Midbrain (tissue), 1 donor: ENCODE measurements at places on chromosomes 7 and 10.

- no peak for DNase-seq
These were observed 10.8 kb upstream of the HOXA2 start for GRCh38 chr7:27112955-27113949.

- DNase-seq, result no peak
These were observed 166.6 kb downstream of the KIF20B start for GRCh38 chr10:89867964-89868363.

DNA sequence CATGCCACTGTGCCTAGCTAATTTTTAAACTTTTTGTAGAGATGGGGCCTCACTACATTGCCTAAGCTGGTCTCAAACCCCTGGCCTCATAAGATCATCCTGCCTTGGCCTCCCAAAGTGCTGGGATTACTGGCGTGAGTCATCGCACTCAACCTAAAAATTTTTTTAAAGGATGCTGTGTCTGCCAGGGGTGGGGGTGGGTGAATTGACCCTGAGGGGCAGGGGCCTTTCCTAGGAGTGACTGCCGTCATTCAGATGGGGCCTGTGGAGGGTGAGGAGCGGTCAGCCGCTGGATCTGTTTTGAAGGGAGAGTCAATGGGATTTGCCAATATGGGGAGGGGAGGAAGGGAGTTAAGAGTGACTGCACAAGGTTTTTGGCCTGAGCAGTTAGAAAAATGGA, 89.4 kb downstream of the C10orf105 start:
- DNase-seq, result no peak

DNA sequence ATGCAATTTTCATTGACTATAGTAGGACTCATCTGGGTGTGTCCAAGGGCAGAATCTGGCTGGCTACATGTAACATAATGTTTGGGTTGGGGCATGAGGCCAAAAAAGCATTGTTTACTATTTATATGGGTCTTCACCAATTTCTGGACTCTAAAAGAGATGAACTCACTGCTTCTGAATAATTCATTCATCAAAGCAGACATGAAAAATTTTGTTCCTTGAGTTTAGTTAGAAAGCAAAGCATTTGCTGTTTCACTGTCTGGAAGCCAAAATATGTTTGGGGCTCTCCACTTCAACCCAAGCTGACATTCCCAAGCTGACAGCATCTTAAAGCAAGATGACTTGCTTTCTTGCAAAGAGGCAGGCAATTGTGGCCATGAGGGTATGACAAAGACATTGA, 670.6 kb downstream of the SUGCT start:
- DNase-seq, result no peak

GRCh38 chr10:57031346-57031745, 670.3 kb upstream of the ZWINT start:
- no peak for DNase-seq

GRCh38 chr7:2775785-2776184, 68.3 kb downstream of the GNA12 start:
- DNase-seq, result no peak

DNA sequence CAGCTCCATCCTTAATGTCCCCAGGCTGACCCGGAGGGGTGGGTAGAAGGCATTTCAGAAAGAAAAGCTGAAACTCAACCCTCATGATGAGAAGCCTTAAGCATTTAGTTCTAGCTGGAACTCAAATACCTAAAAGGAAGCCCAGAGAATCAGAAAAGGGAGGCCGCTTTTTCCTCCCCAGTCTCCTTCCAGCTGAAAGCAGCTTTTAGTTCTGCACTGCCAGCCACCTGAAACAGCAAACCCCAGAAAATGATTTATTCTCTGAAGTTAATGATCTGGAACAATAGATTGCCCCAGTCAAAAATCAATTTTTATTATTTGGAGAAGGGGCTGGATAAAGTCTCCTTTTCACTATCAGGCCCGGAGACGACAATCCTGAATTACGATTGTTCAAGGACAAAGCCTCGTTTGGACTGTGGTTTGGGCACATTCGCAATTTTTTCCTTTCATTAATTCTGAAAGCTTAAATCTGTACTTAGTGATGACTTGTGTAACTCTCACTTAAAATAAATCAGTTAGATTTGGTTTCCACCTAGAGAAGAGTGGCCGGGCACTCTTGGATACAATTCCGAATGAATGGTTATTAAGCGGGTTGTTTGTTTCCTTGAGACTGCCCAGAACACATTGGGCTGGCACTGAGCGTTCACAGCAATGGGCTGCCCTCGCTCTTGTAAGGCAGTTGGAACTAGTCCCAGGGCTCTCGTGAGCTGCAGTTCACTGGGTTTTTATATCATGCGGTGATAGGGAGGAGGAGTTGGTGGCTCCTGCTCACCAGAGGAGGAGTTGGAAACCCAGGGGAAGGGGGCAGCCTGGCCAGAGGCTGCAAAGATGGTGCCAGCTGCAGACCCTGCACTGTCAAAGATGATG, 262.2 kb downstream of the CCSER2 start:
- no peak for DNase-seq

DNA sequence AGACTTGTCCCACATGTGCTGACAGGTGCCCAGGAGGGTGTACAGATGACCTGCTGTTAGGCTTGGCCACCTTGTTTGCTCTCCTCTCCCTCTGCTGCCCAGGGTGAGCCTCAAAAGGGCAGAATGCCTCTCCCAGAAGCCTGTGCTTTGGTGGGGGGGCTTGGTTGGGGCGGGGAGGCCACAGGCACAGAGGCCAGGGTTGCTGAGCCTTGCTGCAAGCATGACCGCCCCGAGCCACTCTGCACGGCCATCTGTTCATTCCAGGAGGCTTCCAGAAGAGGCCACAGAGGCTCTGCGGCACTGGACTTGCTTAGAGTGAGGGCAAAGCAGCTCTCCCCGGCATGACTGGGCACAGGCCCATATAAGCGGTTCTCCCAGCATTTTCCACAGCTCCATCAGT, 190.8 kb downstream of the GLRX3 start:
- DNase-seq, result no peak

- no peak for DNase-seq
These were observed 393.7 kb upstream of the MBL2 start for GRCh38 chr10:53166325-53166724.

GRCh38 chr7:35648367-35648766, 46.6 kb downstream of the HERPUD2 start:
- no peak for DNase-seq

DNA sequence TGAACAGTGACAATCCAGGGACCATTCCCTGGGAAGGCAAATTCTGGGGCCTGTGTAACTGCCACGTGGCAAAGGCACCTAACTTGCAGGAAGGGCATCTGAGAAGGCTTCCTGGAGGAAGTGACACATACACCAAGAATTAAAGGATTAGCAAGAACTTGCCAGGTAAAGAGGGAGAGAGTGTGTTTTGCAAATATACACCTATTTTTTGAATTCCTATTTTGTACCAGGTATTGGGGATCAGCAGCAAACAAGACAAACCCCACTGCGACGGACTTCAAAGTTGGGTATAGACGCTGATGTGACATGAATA, 206.5 kb upstream of the ZMIZ1 start:
- no peak for DNase-seq

DNA sequence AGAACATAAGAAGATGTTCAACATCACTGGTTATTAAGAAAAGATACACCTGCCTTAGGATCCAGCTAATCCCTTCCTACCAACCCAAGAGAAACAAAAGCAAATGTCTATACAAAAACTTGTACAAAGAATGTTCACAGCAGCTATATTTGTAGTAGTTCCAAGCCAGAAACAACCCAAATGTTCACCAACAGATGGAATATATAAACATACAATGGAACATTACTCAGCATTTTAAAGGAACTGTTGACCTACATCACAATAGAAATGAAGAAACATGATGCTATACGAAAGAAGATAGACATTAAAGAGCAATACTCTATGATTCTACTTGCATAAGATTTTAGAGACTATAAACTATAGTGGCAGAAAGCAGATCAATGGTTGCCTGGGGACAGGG, 149.4 kb downstream of the ZNF438 start:
- no peak for DNase-seq

DNA sequence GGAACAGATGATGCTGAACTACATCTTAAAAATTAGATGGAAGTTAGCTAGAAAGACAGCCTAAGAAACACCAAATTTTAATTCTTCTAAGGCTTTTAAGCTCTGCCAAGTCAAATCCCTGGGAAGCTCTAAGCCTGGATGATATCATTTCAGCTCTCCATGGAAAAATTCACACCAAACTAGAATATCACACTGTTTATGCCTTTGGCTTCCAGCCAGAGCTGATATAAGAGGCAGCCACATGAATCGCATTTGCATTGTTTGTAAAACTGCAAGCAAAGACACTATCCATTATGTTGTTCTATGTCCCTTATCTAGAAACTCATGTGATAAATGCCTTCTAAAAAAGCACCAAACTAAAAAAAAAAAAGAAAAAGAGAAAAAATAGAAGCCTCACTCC, 430.4 kb downstream of the GRID1 start:
- no peak for DNase-seq

GRCh38 chr7:136925556-136925955, 57.1 kb downstream of the CHRM2 start:
- DNase-seq, result no peak

- DNase-seq, result no peak
These were observed 69.4 kb downstream of the MCMBP start for GRCh38 chr10:119803264-119803663.

GRCh38 chr7:48140001-48140681, 31.1 kb upstream of the ABCA13 start:
- no peak for DNase-seq

DNA sequence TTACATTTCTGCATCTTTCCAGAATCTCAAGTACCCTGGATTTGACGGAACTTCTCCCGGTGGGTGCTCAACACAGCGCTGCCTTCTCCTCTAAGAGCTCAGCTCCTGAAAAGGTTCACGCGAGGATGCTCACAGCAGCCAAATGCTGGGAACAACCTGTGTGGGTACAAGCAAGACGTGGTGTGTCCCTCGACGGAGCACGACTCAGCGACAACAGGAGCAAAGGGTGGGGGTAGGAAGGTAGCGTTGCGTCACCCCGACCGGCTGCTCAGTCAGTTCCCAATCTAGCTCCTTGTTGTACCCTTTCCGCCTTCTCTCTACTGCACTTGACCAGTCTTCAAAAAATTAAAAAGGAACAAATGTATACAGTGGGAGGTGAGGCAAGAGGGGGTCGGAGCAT, 117.3 kb downstream of the PTPRN2 start:
- no peak for DNase-seq

- DNase-seq, result no peak
These were observed 454.5 kb upstream of the ZMIZ1 start for GRCh38 chr10:78614267-78614666.

DNA sequence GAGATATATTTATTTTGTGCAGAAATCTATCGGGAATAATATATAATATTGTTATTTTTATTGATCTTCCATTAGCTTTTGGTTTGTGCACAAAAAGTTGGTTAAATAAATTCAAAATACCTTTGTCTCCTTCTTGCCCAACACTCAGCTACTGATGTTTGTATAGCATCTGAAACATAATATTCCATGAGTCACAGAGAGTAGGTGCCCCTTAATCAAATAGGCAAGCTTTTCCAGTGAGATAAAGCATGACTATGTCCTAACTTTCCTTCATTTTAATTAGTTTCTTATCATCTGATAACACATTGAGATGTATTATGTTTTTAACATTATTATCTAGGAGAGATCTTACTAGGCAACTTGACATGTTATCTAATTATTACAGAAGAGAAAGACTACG, 432.2 kb downstream of the KIF20B start:
- no peak for DNase-seq

DNA sequence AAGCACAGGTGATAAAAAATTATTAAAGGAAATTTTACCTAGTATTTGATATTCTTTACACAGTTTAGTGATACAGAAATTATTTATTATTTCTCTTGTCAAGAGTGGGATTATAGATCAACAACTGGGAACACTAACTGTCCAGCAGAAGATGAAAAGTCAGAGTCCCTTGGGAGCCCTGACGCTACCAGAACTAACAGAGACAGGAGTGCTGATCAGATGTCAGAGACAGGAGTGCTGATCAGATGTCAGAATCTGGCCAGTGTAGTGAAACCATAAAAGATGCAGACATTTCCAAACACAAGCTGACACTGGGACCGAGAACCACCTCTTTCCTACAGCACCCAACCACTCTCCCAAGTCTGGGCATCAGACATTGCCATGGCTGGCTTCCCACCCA, 828.2 kb downstream of the TNS3 start:
- no peak for DNase-seq

DNA sequence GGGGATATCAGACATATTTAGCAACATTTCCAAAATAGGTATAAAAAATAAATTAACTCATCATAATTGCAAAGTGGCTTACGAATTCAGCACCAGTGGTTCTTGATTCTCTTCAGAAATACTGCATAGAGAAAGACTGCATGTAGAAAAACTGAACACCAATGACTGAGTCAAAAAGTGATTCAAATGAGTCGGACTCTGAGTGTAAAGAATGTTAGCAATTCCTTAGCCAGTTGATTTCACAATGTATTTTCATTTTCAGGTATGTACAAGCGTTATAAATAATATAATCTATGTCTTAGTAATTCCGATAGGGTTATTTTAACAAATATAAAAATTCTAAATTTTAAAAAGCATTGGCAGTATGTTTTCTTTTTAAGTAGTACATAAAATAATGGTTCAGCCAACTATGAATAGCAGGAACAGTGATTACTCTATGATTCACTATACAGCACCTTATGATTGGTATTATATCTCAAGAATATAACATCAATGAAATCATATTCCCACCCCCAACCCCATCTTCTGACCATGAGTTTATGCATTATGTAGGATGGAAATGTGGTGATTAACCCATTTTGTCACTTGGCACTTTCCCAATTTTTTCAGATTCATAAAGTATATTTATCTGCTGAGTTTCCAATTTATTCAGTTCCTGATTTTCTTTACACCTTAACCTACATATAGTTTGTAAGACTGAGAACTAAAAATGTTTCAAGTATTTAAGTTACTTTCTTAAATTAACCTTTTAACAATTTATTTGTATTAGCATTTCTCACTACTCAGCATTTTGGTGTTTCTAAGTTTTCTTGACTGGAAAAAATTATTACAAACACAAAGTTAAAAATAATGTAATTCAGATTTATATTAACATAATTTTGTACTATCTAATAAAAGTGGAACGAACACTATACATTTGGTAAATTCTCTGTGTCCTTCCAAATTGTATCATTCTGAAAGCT, 33.9 kb downstream of the DNAJC1 start:
- no peak for DNase-seq

- no peak for DNase-seq
These were observed 20.4 kb downstream of the PRKAG2 start for GRCh38 chr7:151856516-151856915.

DNA sequence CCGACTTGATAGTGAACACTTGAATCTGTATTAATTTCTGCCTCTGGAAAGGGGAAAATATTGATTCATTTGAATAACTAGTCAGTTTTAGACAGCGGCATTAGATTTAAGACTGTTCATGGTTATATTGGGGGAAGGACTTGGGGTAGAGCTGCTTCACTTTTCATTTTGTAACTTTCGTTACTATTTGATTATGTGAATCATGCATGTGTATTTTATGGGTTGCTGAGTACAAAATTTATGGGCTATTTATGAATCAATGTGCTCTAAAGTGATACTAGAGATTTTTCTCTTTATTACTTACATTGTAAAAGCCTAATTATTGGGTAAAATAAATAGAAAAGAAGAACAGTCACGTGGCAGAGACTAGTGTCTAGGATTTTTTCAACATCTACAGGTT, 4.9 kb downstream of the GLUD1 start:
- peak; percentile 13 for DNase-seq

- no peak for DNase-seq
These were observed 52.0 kb downstream of the FAS start for GRCh38 chr10:89042562-89042961.

GRCh38 chr7:100719523-100720278, 567 bp upstream of the EPO start:
- no peak for DNase-seq
